Posterior cingulate gyrus (tissue), 11 donors: ENCODE measurements at places on chromosomes 7 and 10.

GRCh38 chr7:155412416-155413253 is 45.3 kb upstream of the EN2 start:
- peak; percentile 55 for DNase-seq

- no peak for DNase-seq
These were observed 45.8 kb upstream of the TNS3 start for GRCh38 chr7:47627580-47628283.

- DNase-seq = no peak
These were observed 110.1 kb downstream of the SMURF1 start for GRCh38 chr7:99033765-99034164.

DNA sequence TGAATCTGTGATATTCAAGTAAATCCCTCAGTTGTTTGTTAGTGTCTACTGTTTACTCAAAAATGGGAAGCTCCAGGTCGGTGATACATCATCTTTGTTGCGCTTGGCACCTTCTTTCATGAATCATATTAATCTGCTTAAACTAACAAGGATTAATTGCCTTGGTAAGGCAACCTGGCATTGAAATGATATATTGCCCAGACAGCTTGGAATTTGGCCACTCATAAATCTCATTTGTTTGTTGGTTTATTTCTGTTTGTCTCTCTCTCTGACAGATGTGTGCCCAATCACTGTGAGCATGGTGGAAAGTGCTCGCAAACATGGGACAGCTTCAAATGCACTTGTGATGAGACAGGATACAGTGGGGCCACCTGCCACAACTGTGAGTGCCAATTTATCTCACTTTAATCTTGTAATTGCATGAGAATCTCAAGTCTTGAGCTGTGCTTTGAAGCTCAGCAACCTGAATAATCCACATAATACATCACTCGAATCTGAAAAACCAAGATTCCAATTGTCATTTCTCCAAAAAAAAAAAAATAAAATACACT is 1104.8 kb upstream of the C7orf33 start:
- no peak for DNase-seq

DNA sequence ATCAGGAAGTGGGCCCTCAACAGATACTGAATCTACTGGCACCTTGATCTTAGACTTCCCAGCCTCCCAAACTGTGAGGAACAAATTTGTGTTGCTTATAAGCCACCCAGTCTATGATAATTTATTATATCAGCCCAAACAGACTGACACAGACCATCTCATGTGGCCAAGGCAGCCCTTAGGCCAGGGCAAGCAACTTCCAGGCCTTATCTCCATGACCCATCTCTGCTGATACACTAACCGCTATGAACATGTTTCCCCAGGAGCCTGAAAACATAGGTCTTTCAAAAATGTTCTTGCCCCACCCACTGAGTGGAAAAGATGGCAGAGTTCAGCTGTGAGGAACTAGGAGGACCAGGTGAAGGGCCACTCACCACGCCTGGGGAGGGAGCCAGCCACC is 3.2 kb upstream of the BLOC1S2 start:
- no peak for DNase-seq

DNA sequence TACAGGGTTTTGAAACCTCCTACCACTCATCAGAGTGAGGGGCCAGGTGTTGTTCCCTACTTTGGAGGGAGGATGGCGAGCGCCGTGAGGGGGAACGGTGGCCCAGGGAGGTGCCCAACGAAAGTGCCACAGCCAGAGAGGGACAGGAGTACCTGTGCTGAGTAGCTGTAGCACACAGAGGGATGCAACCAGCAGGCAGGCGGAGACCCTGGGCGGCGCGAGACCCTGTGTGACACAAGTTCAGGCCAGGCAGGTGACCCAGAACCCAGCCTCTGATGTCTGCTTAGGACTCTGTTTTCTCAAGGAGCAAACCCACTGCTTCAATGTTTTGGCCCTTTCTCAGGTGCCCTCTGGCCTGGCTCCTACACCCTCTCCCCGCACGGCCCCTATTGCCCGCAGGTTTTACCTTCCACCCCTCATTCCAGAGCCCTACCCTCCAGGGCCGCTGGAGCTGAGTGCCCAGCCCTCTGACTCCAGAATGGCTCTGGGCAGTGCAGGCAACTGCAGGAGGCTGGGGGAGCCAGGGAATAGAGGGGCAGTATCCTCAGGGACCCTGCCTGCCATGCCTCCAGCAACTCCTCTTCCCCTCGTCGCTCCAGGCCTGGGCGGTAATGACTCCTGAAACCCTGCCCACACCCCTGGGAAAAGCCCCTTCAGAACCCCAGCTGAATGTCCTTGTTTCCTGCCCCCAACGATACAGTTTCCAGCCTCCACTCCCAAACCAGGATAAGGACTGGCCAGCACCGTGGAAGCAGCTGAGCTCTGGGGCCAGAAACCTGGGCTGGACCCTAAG is 164.1 kb upstream of the RHEB start:
- DNase-seq = no peak

DNA sequence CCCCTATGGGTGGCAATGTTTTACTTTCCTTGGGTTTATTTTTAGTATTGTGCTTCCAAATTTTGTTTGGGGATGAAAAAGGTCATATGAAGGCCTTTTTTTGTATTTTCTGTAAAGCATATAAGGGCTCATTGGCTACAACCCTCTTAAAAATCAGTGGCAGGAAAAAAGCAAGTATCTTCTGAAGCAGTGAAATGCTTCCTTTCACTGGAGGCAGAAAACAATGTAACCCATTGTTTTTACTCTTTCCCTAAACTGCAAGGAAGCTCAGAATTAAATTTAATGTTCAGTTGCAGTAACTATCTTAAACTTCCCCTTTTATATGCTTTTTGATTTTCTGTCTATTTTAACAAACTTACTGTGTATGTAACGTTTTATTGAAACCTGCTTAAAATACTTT is 148.7 kb upstream of the LYZL1 start:
- no peak for DNase-seq

DNA sequence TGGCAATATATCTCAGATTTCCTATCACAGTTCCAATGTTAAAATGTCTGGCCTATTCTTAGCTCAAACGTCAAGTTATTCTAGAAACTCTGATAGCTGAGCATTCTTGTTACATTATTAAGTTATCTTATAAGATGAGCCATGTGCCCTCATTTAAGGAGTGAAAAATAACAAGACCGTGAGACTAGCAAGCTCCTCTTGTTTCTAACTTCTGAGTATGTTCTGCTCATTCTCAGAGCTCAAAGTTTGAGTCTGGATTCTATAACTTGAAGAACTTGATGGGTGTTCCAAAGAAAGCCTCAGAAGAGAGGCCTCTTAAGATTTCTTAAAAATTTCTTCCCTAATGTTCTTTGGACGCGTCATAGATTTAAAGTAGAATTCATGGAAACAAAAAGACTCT is 215.2 kb downstream of the HTR7 start:
- no peak for DNase-seq

DNA sequence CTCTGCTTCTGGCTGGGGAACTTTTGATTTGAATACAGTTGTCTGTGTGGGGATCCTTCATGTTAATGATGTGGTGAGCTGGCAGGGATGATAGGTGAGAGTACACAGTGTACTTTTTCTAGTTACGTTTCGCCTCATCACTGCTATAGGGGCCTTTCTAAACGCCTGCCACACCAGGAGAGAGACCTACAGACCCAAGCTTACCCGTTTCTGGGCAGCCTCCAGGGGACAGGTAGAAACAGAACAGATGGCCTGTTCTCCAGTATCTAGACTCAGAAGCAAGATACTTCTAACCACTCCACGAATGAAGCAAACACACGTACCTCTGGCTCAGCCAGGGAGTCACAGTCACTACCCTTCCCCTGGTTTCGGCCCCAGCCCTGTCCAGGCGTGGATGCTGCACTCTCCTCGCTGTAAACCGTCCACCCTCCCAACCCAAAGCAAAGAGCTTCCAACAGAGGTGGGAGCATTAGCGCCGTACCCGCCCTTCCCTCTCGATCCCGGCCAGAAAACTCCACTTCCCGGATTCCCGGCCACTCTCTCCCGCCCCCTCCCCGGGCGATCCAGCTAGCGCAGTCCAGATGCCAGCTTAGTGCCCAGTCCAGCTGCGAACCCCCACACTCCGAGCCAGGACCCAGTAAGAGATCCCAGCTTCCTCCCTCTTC is 1.2 kb downstream of the CCDC6 start:
- no peak for DNase-seq

GRCh38 chr10:120748519-120748918 is 102.6 kb upstream of the WDR11 start:
- DNase-seq = no peak

GRCh38 chr7:159177284-159177953 is 32.8 kb upstream of the VIPR2 start:
- no peak for DNase-seq

DNA sequence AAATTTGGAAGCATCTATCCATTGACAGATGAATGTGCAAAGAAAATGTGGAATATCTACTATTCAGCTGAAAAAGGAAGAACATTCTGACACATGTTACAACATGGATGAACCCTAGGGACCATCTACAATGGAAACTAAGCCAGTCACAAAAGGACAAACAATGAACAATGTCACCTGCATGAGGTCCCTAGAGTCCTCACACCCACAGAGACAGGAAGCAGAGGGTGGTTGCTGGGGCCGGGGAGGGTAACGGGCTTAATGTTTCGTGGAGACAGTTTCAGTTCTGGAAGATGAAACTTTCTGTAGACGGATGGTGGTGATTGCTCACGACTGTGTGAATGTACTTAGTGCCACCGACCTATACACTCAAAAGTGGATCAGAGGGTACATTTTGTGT is 282.9 kb downstream of the ADARB2 start:
- no peak for DNase-seq

- DNase-seq = no peak
These were observed 14.9 kb downstream of the MINPP1 start for GRCh38 chr10:87519582-87519981.

DNA sequence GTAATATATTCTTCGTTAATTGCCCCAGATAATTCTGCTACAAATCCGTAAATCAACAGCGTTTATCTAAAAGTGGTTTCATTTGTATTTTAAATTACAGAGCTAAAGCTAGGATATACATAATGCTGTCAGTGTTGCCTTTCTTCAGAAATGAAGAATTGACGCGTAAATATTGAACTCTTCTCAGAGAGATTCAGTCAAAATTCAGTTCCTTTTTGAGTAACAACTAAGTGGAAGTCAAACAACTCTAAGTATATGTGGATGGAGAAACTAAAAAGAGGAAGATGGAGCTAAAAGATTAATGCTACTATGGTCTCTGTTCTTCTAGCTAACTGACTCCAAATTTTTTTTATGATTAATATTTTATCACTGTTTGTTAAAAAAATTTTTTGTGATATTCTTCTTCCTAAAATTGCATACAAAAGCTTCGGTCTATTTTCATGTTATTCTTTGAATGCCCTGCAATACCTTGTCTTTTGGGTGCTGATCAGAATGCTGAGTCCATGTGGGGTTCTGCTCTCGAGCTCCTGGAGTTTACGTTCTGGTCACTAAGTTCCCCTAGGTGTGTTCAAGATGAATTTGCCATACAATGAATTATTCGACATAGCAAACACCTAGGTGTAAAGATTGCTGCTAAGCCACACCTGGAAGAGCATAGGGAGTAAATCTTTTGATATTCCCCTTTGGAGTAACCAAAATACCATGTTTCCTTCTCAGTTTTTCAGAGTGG is 20.7 kb downstream of the MDFIC start:
- DNase-seq = no peak

GRCh38 chr7:8434290-8435002 is 1.0 kb downstream of the NXPH1 start:
- no peak for DNase-seq

DNA sequence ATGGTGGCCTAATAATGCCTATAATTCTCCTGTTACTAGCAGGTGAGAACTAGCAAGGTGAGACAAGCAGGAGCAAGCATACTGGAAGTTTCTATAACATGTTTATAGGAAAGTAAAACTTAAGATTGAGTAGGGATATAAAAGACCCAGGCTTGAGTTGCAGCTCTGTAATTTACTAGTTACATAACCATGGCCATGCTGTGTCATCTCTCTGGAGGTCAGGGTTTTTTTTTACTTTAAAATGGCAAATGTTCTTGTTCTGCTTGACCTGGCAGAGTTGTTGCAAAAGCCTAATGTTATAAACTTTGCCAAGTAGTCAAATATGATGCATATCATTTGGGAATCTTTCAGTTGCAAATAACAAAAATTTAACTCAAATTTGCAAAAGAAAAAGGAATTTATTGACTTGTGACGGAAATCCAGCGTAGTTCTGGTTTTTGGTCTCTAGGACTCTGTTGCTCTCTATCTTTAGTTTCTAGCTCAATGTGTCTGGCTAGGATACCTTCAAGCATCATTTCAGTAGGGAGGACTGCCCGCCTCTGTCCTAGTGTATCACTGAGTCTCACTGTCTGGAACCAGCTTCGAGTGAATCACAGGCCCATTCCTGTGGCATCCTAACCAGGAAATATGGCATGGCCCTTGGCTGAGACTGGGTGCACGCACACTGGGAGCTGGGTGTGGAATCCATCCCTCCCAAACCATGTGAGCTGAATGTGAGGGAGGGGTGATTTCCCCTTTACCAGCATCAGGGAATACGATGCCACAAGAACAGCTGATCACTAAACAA is 67.9 kb downstream of the ADAM22 start:
- DNase-seq = no peak

DNA sequence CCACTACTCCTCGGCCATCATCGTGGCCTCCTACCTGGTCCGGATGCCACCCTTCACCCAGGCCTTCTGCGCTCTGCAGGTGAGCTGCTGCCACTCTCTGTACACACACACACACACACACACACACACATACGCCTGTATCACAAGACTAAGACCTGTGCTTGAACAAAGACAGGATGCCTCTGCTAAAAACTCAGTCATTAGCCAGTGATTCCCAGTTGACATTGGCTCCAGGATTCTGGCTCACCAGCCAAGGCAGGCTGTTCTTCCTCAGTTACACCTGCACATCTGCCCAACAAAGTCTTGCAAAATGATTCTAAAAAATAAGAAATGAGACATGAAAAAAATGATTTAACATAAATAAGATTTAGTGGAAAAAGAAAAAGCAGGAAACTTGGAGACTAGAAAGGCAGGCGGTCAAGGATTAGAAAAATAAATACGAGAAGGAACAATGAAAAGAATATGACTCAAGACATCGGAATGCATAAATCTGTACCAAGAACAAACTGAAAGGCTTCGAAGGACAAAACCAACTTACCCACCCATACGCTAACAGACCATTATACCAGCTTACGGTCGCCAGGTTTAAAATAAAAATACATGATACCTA is 7.4 kb upstream of the LRRC18 start:
- DNase-seq = no peak
